H7 (cell line): ENCODE measurements at places on chromosomes 16 and 17.

- DNase-seq: no peak
Observed at GRCh38 chr17:9057310-9057709, 36.0 kb downstream of the NTN1 start.

GRCh38 chr16:168424-168823 lies 2.6 kb downstream of the HBM start:
- peak; percentile 35 for DNase-seq

- peak; percentile 77 for DNase-seq
Observed at GRCh38 chr17:6651919-6652452, 424 bp downstream of the C17orf100 start.

DNA sequence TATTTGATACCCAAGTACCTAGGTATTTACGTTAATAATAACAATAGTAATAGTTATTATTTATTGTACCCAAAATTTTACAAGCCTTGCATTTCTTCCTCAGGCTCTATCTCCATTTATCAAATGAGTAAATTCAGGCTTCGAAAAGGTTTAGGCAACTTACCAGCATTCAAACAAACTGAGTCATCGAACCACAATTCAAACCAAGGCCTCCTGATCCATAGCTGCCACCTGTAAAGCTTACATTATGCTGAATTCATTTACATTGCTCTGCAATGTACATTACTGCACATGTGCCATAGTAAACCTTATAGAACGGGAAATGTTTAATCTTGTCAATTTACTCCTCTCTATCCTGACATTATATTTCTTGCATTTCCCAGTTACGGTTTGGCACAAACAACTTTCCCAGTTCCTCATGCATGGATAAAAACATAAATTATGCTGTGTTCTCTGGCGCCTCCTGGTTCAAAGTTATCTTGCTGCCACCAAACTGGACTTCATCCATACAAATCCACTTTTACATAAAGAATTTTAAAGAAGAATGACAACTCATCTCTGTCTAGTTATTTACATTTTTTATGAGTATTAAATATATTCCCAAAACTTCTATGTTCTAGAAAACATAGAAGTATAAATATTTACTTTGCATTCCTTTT lies 360.6 kb upstream of the SOX9 start:
- no peak for DNase-seq

DNA sequence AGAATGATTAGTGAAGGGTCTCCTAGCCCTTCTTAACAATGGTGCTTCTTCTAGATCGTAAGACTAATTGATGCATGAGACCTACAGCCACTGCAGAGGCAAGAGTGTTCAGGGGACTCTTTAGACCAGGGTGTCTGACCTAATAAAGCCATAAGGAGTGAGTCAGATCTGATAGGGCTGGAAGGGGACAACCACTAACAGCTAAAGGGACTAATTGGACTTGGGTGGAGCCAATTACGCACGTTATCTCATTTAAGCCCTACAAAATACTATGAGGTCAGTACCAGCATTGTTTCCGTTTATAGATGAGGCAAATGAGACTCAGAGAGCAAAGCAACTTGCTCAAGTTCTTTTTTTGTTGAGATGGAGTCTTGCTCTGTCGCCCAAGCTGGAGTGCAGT lies 14.5 kb upstream of the RNF222 start:
- no peak for DNase-seq

- peak; percentile 77 for DNase-seq
Observed at GRCh38 chr17:46943501-46944393, 20.8 kb downstream of the GOSR2 start.

DNA sequence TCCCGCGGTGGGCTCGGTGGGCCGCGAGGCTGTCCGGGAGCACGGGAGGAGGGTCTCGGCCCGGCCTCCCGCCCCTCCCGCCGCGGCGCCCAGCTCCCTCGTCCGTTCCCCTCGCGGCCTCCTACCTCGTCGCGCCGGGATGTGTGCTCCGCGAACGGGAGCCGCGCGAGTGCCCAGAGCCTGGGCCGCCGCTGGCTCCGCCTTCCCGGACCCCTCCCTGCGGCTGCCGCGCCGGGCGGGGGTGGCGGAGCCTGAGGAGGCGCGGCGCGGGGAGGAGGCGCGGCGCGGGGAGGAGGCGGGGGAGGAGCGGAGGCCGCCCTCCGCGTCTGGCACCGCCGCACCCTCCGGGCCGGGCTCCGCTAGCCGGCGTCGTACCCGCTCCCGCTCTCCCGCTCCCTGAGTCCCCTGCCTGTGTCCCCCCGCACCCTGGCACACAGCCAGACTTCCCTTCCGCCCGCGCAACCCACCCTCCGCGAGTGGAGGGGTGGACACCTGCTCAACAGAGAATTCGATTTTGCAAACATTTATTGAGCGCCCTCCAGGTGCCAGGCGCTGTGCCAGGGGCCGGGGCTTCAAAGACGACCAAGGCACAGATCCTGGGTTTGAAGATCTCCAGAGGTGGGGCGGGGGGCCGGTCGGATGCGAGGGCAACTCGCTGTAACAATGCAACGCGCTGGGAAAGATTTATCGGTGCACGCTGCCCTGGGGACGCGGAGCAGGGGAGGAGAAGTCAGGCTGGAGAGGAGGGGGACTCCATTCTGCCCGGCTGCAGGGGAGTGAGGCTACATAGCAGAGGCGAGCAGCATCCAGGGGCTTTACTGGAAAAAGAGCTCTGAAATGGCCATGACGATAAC lies at the start of gene MPP3:
TSS of gene MPP3 (minus strand) at position 171 of the 854 bp plus-strand sequence. CDS start 1,240 bp downstream, outside the sequence.
- peak; percentile 97 for DNase-seq

GRCh38 chr16:78460428-78460827 lies 361.0 kb downstream of the WWOX start:
- no peak for DNase-seq

DNA sequence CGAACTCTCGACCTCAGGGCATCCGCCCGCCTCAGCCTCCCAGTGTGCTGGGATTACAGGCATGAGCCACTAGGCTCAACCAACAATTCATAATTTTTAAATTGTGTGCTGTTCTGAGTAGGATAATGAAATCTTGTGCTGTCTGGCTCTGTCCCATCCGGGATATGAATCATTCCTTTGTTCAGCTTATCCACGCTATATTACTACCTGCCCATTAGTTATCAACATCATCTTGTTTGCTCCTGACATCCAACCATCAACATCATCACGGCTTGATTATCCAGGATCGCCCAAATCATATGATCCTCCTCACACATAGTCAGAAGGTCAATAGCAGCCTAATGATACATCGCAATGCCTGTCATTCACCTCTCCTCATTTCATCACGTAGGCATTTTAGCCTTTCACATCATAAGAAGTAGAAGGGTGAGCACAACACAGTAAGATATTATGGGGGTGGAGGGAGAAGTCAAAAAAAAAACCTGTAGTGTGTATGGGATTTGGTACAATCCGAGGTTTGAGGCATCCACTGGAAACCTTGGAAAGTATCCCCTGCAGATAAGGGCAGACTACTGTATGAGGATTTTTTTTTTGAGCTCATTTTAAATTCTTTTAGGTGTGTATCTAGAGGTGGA lies 77.0 kb upstream of the SIAH1 start:
- DNase-seq: no peak

- DNase-seq: no peak
Observed at GRCh38 chr16:75506574-75506973, 11.3 kb upstream of the CHST6 start.

GRCh38 chr16:78180349-78180748 lies 80.9 kb downstream of the WWOX start:
- DNase-seq: no peak

DNA sequence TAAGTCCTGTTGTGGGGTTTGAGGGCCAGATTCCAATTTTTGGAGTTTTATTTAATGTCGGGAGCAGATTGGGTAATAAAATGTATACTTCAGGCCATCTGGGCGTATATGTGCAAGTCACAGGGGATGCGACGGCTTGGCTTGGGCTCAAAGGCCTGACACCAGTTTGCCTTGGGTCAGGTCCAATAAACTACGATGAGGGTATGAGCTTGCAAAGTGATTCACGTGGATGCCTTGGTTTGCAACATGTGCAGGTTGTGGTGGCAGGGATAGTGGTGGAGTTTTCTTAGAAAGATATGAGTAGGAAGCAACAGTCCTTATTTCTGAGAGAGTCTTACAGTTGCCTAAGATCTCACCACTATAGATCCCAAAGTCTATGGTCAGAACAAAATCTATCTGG lies 157.0 kb upstream of the CDH11 start:
- no peak for DNase-seq

DNA sequence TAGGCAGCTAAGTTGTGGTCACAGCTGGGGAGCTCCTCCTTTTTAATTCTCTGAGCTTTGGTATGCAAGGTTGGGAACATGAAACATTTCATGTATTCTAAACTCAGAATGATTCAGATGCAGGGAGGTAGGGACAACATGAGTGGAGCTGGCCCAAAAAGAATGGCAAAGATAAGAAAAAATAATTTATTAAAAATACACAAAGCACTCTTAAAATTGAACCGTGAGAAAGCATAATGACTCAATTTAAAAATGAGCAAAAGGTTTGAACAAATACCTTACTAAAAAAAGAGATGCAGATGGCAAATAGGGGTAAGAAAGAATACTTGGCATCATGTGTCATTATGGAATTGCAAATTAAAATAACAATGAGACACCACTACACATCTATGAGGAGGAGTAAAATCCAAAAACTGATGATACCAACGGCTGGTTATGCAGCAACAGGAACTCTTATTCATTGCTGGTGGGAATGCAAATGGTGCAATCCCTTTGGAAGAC lies 175.6 kb upstream of the IRX3 start:
- DNase-seq: no peak

- DNase-seq: no peak
Observed at GRCh38 chr17:40224718-40225550, 5.8 kb downstream of the WIPF2 start.

- no peak for DNase-seq
Observed at GRCh38 chr16:11205065-11205699, 50.8 kb downstream of the SOCS1 start.

DNA sequence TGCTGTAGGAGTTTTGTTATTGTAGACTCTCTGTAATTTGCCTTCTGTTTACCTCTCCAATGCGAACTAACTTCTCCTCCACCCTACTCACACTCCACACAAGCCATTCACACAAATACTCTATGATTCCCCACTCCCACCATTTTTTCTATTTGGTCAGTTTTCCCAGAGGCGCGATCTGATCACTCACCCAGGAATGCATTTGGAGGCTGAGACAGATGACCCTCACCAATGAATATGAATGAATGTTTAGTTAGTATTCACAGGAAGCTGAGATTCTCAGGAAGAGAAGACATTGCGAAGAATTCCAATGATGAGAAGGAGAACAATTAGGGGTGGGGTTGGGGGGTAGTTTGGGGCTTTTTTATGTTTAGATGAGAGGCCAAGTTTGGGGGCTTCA lies 10.5 kb upstream of the ANKFN1 start:
- DNase-seq: no peak

DNA sequence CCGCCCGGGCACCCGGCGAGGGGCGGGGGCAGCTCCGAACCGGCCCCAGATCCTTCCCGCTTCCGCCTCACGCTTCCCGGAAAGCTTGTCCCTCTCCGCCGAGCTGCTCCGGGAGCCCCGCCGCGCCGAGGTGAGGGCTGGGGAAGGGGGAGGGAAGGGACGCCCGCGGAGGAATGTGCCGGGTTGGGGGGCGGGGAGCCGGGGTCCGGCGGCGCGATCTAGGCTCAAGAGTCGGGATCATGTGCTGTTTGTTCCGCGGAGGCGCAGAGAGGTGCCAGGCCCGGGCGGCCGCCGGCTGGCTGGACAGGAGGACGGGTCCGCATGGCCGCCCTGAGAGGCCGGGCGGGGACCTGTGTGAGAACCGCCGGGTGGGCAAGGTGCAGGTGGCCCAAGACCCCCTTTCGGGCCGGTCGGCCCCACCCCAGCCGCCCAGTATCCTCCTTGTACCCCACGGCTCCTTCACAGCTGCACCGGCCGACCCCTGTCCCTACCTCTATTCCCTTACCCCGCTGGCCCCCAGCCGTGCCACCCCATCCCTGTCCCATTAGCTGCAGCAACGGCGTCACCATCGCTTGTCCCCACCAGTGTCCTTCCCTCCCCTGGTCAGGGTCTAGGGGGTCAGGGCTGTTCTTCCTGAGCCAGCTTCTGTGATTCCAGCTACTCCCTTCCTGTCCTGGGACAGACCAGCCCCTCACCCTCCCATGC lies 429 bp downstream of the KIF1C start:
- DNase-seq: peak; percentile 96

DNA sequence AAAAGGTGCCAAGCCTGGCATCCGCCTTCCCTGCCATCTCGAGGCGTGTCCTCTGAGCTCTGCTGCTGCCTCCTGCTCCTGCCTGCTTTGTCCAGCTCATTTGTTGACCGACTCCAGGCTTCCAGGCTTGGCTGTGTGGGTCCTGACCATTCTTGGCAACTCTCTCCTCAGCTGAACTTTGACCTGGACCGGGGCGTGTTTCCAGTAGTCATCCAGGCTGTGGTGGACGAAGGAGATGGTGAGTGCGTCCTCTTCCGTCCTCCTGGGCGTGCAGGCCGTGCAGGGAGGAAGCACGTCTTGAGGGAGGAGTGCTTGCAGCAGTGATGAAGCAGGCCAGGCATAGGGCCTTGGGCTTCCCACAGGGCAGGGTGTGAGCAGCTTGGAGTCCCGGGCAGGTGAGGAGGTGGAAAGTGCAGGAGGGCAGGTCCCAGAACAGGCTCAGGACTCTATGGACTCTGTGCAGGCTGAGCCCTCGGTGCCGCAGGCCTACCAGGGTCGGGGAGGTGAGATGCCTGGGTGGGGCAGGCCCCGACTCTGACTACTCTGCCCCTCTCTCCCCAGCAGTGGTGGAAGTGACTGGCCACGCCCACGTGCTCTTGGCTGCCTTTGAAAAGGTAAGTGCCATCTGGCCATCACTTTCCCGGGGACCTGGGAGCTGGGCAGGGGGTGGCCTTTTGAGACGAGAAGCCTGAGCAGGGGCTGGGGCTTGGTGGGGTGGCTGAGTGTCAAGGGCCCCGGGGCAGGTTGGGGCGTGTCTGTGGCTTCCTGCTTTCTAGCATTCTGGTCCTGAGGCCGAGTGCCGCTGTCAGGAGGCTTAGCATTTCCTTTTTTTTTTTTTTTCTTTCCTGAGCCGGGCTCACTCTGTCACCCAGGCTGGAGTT lies 28.6 kb upstream of the NUDT16L1 start:
- no peak for DNase-seq

DNA sequence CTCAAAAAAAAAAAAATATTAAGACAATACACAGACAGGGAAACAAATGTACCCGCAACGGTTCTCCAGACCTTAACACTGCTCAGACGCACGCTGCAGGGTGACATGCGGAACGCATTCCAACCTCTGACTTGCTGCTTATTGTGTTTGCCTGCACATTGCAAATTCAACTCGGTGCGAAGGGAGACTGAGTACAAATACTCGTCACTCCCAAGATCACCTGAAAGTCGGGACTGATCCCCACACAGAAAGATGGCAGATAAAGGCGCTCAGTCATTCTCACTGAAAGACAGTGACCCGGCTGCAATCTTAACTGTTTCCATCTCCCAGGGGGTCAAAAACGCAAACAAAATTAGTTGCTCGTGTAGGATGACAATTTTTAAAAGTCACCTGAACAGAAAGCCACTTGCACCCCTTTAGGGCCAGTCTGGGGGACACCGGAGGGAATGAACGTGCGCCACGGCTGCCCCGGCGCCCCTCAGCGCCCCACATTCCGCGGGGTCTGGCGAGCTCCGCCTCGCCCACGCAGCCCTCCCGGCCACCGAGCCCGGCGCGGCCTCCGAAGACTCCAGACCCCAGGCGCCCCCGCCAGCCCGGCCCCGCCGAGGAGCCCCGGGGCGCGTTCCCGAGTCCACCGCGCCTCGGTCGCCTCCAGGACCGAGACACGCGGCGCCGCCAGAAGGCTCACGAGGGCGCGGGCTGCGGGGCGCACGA lies 589 bp downstream of the CLCN7 start:
- peak; percentile 89 for DNase-seq
